ENCODE measurements at places on chromosomes 3 and 15.

GRCh38 chr15:63458026-63458425 lies 46.4 kb upstream of the USP3 start:
- no peak for DNase-seq

- peak; percentile 38 for DNase-seq
Observed at GRCh38 chr3:118817748-118818165, 216.9 kb downstream of the IGSF11 start.

- DNase-seq, result no peak
Observed at GRCh38 chr15:66864871-66865281, 162.8 kb downstream of the SMAD6 start.

GRCh38 chr3:194906970-194907629 lies 221.4 kb downstream of the FAM43A start:
- peak; percentile 5 for DNase-seq

GRCh38 chr15:75042730-75043508 lies 19.5 kb downstream of the PPCDC start:
- DNase-seq, result peak; percentile 54

GRCh38 chr15:63984331-63984730 lies 62.0 kb downstream of the DAPK2 start:
- DNase-seq, result no peak

All from stimulated activated CD4-positive, alpha-beta T cell treated with anti-CD3 and anti-CD28 coated beads, Interleukin-2, amount 100 ng/mL, for 24 hours (primary cell).